ENCODE measurements at places on chromosomes 6 and 20.

- DNase-seq: peak; percentile 47
Observed at GRCh38 chr20:3934624-3935023, 45.4 kb downstream of the PANK2 start.

DNA sequence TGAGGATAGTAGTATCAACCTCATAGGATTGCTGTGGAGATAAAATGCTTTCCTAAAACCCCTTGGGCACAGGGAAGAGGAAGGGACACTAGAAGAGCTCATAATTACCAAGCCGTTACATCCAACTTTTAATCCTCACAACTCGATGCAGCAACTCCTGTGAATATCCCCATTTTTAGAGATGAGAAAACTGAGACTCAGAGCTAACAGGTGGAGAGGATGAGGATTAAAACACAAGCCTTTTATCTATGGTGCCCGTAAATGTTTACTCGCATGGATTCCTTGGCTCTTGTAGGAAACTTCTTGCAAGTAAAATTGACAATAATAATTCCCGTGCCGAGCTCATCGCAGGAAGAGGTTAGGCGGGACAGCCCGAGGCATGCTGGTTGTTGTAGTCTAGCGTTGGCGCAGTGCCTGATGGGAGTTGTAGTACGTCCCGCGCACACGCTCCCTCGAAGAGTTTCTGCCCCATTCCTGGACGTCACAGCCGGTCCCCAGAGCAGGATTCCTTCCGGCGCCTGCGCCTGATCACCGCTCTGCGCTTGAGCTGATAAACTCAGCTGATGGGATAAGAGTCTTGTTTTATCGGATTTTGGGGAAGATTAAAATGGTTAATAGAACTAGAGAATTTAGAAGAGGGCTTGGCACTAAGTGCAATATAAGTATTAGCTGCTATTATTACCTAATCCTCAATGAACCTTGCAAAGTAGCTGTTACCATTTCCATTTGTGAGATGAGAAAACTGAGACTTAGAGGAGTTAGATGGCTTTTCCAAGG lies 2.8 kb upstream of the UBE2V1 start:
- DNase-seq: peak; percentile 96

DNA sequence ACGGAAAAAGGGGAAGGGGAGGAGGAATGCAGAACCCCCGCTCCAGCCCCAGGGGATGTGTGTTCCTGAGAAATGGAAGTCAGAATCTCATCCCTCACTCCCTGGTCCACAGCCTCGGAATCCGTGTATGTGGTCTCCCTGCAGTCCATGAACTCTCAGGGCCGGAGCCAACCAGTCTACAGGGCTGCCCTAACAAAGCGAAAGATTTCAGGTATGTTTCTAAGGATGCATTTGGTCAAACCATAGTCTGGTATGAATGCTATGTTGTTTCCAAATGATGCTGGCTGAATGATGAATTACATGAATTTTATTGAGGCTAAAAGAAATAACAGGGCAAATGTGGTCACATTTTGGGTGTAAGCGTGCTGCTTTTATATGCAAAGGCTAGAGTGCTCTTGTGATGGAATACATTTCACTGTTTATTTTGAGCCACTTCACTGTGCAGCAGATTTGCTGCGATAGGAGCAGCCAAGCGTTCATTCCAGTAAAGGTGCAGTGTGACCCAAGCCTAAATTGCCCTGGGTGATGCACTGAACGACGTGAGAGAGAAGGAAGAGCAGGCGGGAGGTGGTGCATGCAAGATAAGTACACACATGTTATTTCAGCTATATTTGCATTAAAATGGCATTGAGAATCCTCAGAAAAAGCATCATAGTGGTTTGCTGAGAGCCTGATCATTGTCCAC lies 52.4 kb downstream of the FNDC1 start:
- no peak for DNase-seq

GRCh38 chr6:146111881-146112450 lies 83.1 kb downstream of the GRM1 start:
- DNase-seq: no peak

GRCh38 chr20:31835554-31835953 lies 9.8 kb downstream of the FOXS1 start:
- no peak for DNase-seq

DNA sequence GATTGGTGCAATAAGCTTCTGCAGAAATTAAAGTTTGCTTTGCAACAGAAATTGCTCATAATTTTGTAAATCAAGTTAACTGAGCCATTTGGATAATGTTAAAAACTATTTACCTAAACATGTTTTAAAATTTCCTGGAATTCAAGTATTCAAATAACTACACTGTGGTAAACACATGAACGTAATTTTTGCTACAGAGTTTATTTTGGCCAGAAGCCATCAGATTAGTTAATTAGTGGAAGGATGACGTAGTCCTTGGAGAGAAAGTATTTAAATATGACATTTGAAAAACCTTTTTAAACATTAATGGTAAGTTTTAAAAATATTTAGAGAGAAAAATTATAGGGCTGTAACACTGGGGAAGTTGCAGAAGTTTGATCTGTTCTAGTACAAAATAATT lies 121.2 kb upstream of the UST start:
- no peak for DNase-seq

DNA sequence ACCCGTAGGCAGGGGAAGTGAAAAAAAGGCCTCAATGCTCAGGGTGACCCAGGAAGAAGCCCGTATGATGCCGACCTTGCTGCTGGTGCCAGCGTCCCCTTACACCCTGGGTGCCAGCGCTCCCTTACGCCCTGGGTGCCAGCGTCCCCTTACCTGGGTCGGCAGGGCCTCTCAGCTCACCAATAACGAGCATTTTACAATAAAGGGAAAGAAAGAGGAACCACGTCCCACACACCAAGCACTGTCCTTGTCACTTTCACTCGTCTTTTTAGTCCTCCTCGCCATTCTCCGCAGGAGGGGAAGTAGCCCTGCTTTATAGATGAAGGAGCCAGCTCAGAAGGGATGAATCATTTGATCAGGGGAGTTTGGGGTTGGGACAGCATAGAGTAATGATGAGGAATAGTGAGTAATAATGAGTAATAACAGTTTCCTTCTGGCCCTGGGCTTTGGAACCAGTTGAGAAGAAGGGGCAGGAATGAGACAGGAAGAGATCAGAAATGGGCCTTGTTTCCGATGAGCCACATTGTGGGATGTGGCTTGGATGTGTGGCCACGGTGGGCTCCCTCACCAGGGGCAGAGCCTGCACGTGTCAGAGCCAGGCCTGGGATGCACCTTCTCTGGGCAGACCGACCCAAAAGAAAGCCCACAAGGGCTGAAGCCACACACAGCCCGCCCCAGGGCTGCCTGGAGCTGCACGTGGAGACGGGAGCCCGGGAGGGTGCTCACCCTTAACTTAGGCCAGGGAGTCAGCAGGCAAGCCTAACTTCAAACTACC lies 75.7 kb downstream of the SYNJ2 start:
- DNase-seq: peak; percentile 95

DNA sequence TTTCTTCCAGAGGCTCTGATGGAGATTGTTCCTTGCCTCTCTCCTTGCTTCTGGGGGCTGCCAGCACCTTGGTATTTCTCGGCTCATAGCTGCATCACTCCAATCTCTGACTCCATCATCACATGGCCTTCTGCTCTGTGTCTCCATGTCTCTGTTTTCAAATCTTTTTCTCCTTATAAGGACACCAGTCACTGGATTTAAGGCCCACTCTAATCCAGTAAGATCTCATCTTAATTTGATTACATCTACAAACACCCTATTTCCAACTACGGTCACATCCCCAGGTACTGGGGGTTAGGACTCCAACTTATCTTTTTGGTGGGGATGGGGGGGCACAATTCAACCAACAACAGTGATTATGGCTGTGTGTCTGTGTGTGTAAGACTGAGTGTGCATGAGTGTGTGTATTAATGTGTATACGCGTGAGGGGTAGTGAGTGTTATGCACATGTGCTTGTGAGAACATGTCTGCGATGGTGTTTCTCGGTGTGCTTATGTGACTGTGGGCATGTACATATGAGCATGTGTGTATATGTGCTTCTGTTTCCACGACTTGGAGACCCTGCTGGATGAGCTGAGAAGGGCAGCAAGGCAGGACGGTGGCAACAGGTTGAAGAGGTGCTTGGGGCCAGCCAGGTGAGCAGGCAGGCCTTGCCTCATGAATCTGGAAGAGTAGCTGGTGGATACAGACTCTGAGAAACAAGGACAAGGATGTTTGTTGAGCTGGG lies 130.5 kb downstream of the MRPL14 start:
- no peak for DNase-seq

DNA sequence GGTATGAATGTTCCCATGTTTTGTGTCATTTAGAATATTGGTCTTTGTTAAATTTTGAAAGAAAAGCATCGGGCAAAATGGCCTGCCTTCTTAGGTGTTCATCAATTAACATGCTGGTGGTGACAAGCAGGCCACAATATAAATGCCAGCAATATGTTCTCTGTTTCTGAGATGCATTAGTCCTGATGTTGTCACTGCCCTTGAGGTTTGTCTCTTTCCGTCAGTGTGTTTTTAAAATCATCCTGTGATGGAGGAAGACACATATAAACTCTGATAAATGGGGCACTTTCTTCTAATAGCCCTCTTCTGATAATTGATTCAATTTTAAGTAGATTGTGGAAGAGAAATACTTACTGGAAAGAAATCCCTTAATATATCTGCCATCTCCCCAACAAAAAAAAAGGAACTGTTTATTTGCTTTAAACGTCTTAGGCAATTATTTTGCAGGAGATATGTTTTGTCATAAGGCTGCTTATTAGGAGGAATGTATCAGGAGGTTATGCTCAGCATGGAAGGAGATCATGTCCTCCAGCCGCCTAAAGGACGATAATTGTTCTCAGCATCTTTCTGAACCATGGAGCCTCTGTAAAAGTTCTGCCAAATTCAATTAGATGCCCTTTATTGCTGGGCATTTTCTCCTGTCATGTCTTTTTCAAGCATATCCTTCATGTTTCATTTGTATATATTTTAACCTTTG lies 134.1 kb downstream of the COL9A1 start:
- DNase-seq: no peak

- DNase-seq: peak; percentile 23
Observed at GRCh38 chr20:5569021-5569420, 181.2 kb upstream of the SHLD1 start.

- DNase-seq: no peak
Observed at GRCh38 chr6:40540790-40541189, 46.4 kb downstream of the LRFN2 start.

DNA sequence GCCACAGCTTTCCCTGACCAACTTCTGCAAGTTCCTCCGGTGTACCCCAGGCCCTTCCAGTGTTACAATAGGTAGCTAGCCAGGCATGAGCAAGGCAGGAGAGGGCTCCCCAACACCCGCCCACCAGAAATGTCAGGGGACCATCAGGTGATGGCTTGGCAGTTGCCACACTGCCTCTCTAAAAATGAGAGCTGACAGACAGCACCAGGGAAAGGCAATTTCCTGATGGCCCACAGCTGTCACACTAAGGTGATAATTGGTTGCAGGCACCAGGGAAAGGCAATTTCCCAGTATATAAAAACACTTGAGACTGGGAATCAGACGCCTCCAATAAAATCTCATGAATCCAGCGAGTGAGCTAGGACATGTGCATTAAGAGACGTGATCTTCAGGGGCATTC lies 49.9 kb downstream of the PXDC1 start:
- DNase-seq: no peak
